ENCODE measurements at places on chromosomes 1 and 21.

- DNase-seq = no peak
Observed at GRCh38 chr1:231315887-231316286, 21.8 kb downstream of the EXOC8 start.

- DNase-seq = no peak
Observed at GRCh38 chr1:25912076-25912831, 6.0 kb upstream of the STMN1 start.

- DNase-seq = no peak
Observed at GRCh38 chr1:119083980-119084379, 56.5 kb downstream of the WARS2 start.

- DNase-seq = no peak
Observed at GRCh38 chr21:17981060-17981740, 162.0 kb upstream of the C21orf91 start.

DNA sequence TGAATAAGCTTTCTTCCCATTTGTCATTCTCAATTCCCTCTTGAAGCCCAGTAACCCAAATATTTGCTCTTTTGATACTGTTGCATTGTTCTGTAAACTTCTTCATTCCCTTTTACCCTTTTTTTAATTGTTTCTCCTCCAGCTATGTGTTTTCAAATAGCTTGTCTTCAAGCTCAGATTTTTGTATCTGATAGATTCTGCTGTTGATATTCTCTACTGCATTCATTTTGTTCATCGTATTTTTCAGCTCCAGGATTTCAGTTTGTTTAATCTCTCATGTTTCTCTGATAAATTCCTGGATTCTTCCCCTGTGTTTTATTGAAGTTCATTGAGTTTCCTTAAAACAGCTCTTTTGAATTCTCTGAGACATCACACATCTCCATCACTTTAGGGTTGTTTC, 51.8 kb downstream of the PKN2 start:
- DNase-seq = no peak

GRCh38 chr1:234875953-234876855, 252.4 kb downstream of the TOMM20 start:
- no peak for DNase-seq

GRCh38 chr1:38715415-38715814, 144.2 kb downstream of the RRAGC start:
- no peak for DNase-seq

- DNase-seq = no peak
Observed at GRCh38 chr1:20355101-20355827, 64.6 kb downstream of the VWA5B1 start.

DNA sequence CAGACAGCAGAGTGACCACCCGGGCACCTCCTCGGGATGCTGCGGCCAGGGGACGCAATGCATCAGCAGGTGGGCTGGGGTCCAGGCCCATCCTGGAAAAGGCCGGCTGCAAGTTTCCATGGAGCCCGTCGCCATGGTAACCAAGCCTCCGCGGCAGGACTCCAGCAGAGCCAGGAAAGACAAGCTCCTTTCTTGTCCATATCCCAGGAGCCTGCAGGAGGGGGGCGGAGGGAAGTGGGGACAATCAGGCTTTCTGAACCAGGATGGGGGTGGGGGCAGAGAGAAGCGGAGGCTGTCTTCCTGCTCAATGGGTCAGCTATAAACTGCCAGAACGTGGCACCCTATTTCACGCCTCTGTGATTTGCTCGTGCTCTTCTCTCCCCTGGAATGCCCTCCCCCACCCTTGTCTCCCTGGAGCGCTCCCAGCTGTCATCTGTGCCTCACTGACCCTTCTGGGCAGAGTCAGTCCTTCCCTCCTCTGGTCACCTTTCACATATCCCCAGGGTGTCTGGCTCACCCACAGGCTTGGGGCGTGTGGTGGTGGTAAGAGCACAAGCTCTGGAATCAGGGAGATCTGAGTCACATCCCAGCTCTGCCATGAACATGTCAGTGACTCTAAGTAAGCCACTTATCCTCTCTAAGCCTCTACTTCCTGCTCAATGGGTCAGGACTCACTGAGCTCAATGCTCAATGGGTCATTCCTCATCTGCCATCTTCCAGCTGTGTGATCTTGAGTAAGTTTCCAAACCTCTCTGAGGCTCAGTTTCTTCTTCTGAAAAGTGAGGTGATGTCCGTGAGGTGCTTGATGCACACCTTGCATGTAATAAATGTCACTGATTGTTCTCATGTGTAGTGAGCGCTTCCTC, 58.9 kb upstream of the LAPTM5 start:
- DNase-seq = peak; percentile 65

- DNase-seq = no peak
Observed at GRCh38 chr1:151292207-151293030, 10.3 kb downstream of the ZNF687 start.

- DNase-seq = no peak
Observed at GRCh38 chr1:161164901-161165610, 1.2 kb upstream of the PPOX start.

DNA sequence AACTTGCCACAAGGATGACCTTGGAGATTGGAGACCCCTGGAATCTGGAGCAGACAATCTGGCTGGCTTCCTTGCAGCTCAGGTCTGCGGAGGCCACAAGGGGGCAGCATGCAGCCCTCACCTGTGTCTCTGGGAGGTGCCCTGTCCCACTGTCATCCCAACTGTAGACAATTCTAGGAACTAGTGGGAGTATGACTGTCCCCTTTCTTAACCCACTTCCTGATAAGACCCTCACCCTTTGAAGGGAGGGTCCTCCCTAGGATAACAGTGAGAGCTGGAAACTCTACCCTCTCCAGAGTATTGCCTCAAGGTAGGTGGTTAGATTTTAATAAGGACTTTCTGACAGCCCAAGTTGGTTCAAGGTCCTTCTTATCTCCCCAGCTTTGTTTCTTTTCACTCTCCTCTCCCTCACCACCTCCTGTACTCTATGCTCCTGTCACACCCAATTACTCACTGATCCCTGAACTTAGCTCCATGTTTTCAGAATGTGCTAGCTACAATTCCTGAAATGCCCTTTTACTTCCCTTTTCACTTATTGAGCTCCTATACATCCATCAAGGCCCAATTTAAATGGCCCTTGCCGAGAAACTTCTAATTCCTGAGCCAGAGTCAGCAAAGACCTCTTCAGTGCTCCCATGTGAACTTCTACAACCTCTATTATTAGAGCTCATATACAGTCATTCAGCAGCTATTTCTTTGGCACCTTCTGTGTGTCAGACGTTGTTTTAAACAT, 9.2 kb upstream of the KCNQ4 start:
- no peak for DNase-seq

- DNase-seq = no peak
Observed at GRCh38 chr1:172390683-172391551, 29.6 kb upstream of the C1orf105 start.

GRCh38 chr1:5758859-5759578, 233.2 kb downstream of the NPHP4 start:
- peak; percentile 42 for DNase-seq

DNA sequence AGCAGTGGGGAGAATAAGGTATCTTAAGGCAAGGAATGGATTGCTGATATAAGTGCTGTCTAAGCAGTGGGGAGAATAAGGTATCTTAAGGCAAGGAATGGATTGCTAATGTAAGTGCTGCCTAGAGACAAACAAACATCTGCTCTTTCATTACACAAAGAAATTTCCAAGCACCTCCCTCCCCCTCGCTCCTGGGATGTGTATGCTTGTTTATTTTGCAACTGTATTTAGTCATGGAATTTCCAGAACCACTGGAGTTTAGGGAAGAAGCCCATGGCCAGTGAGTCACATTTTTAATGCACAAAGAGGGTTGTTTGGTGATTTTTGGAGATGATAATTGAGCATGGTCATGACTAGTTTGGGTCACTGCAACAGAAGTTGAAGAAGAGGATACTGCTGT, 21.5 kb downstream of the PDPN start:
- no peak for DNase-seq

DNA sequence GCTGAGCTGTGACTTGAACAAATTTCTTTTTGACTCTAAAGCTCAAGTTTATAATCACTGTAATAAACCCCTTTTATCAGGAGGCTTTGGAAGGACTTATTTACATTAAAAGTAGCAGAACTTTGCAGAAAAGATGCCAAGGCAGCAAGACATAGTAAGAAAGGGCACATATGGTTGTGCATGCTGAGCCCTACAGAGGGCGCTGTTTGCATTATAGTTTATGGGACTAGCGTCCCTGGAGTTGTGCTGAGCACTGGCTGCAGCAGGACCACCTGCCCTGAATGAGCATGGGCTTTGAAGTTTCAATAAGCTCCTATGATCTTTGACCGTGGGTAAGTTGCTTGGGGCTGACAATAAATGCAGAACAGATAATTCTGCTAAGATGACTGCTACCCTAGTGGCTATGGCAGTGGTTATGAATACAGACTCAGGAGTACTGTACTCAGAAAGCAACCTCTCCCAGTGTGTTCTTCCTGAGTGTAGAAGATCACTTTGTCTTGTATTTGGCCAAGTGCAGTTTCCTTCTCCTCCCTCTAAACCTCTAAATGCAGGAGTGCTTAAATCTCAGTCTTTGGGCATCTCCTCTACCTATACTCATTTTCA, 45.4 kb upstream of the USP1 start:
- DNase-seq = no peak

DNA sequence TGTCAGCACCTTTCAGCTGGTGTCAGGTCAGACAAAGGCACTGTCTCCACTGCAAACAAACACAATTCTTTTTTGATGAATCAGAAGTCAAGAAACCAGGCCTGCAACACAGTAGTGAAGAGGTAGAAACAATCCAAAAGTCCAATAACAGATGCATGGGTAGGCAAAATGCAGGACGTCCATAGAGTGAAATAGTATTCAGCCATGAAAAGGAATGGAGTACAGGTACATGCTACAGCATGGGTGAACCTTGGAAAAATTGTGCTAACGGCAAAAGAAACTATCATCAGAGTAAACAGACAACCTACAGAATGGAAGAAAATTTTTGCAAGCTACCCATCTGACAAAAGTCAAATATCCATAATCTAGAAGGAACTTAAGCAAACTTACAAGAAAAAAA, 26.2 kb upstream of the ZBTB21 start:
- no peak for DNase-seq

- no peak for DNase-seq
Observed at GRCh38 chr1:68321084-68321685, 88.9 kb upstream of the WLS start.

DNA sequence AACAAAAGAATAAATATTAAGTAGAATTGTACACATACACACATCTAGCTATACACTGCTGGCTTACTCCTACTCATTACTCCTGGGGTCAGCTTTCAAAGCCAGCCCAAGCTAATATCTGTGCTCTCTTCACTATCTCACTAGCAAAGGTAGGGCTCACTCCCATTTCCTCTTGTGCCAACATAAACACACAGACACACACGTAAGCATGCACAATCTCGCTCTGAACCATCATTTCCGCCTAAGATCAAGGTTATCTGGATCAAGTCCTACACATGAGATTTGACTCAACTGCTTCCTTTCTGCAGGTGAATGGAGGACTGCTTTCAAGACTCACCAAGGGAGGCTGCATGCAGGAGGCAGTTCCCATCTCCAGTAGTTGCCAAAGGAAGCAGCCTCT, 28.8 kb upstream of the MTMR11 start:
- no peak for DNase-seq

GRCh38 chr1:236147068-236147467, 4.7 kb downstream of the GPR137B start:
- no peak for DNase-seq

DNA sequence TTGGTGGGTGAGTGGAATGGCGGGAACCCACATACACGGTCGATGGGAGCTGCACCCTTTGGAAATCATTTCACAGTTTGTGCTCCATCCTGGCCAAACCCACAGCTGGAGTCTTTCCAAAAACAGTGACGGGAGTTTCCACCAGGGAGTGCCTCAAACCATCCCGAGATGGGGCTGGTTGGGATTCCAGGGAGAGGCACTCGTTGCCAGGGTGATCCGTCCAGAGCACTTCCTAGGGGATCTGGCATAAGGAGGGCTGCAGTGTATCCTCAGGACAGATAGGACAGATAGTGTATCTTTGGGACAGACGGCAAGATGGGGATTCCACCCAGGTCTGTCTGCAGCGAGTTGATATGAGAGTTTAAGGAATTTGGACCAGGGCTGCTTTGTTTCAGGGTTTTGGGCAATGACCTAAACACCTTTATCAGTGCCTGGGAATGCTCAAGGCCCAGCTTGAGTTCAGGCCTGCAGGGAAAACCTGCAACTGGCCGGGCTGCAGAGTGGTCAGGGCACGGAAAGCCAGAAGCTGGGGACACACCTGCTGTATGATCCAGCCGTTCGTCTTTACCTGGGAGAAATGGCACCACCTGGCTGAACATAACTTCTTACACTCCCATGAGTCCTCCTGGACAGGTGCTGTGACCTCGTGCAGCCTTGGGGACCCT, 3.4 kb upstream of the POFUT2 start:
- DNase-seq = peak; percentile 43

DNA sequence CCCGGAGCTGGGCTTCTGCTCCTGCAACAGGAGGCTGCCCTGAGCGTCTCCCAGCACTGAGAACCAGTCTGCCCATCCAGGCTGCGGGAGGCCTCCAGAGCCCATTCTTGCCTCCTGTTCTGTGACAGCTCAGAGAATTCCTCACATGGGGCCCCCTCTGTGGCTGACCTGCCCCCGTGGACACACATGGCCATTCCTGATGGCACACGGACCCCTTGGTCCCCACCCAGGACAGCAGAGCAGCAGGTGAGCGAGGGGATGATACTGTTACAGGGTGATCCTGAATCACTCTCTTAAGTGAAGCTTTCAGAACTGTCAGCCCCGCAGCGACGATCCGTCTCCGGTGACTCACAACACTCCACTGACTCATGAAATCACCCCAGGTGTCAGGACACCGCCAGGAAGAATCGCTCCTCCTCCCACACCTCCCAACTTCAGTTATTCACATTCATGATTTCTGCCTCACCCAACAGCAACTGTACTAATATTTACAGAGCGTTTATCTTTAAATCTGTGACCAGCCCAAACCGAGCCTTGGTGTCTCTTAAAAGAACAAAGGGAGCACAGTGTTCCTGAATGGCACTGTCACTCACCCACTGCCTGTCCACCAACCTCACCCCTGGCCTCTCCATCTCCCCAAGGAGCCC, 22.5 kb downstream of the CHD5 start:
- peak; percentile 57 for DNase-seq

DNA sequence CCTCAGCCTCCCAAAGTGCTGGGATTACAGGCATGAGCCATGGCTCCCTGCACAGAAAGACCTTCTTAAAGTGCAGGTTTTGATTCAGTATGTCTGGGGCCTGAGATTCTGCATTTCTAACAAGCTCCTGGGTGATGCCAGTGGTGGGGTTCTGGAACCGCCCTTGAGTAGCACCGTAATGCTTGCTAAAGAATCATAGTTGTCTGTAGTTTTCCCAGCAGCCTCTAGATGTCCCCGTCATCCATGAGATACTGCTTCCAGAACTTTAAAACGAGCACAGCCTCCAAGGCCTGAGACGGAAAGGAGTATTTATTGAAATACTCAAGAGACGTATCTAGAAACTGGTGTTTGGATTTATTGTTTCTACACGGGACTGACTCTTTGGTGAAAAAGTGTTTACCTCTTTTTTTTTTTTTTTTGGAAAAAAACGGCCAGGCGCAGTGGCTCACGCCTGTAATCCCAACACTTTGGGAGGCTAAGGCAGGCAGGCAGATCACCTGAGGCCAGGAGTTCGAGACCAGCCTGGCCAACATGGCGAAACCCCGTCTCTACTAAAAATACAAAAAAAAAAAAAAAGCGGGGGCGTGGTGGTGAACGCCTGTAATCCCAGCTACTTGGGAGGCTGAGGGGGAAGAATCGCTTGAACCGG, 2.6 kb upstream of the TOR3A start:
- peak; percentile 50 for DNase-seq

Data from breast epithelium (tissue), 4 donors.